ENCODE measurements at places on chromosomes 5 and 9.

- no peak for DNase-seq
Observed at GRCh38 chr5:45694255-45694814, 1.8 kb downstream of the HCN1 start.

GRCh38 chr9:133569121-133569785, 34.7 kb downstream of the ADAMTSL2 start:
- no peak for DNase-seq

GRCh38 chr5:96229188-96229587, 203.9 kb downstream of the PCSK1 start:
- DNase-seq: no peak

DNA sequence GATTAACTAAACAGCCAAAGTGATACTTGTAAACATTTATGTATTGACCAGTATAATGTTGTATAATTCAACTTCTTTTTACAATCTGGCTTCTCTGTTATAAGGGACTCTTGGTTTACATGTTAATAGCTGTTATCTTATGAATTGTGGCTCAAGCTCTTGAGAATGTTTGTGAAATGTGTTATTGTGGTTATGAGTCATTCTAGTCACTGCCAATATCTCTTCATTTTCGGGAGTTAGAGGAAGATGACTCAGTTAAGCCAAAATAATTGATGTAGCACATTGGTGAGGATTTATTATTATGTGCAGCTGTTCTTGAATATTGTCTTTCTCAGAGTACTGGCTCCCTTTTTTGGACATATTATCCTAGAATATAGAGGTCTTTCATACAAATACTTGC, 655.2 kb upstream of the RIOK2 start:
- no peak for DNase-seq

- no peak for DNase-seq
Observed at GRCh38 chr5:150066901-150067396, 19.4 kb downstream of the CSF1R start.

GRCh38 chr5:95237324-95237723, 47.6 kb downstream of the MCTP1 start:
- no peak for DNase-seq

GRCh38 chr5:157172403-157172802, 6.3 kb upstream of the GARIN3 start:
- peak; percentile 62 for DNase-seq

GRCh38 chr5:137735555-137736284, at the start of gene KLHL3:
KLHL3 (minus strand) TSS chr5:137736089; CDS start chr5:137735646, 443 bp downstream.
- DNase-seq: no peak

- DNase-seq: no peak
Observed at GRCh38 chr9:114433720-114434255, 46.0 kb upstream of the AKNA start.

GRCh38 chr9:108639696-108640095, 216.1 kb downstream of the ACTL7B start:
- DNase-seq: no peak

DNA sequence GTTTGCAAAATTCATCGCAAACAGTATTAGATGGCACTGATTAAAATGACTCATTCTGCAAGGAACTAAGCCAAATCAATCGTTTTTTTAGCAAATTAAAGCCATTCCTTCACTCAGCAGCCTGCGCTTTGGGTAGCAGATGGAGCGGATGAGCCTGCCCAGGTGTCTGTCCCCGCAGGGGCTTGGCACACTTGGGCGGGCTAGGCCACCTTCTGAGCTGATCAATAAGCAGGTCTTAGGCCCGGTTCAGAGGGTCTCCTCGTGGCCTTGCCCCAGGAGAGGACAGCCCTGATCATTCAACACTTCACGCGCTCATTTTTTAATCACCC, 78.0 kb upstream of the FCN1 start:
- no peak for DNase-seq

- DNase-seq: no peak
Observed at GRCh38 chr5:447501-447900, 4.5 kb downstream of the EXOC3 start.

GRCh38 chr5:108093186-108093585, 288.7 kb downstream of the FBXL17 start:
- DNase-seq: no peak

DNA sequence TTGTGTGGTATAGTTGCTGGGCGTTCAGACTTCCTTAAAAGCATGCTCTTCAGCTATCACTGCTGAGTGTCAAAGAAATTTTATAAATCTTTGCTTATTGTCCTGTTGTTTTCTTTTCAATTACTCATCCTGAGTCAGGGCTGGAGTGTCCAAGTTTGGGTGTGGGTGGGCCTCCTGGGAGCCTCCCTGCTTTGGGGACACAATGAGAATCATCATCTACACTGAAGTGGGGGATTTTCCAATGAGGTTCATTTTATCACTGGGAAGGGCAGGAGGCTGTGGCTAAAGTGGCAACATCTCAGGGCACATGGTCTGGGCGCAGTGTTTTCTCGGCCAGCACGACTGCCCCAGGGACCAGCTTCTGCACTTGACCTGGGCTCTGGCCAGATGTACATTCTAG, 19.5 kb downstream of the GFPT2 start:
- no peak for DNase-seq

GRCh38 chr9:99978221-99978620, 71.8 kb downstream of the STX17 start:
- no peak for DNase-seq
